ENCODE measurements at places on chromosomes 3 and 15.

- DNase-seq = no peak
These were observed 263.3 kb downstream of the NEK10 start for GRCh38 chr3:27105904-27106303.

DNA sequence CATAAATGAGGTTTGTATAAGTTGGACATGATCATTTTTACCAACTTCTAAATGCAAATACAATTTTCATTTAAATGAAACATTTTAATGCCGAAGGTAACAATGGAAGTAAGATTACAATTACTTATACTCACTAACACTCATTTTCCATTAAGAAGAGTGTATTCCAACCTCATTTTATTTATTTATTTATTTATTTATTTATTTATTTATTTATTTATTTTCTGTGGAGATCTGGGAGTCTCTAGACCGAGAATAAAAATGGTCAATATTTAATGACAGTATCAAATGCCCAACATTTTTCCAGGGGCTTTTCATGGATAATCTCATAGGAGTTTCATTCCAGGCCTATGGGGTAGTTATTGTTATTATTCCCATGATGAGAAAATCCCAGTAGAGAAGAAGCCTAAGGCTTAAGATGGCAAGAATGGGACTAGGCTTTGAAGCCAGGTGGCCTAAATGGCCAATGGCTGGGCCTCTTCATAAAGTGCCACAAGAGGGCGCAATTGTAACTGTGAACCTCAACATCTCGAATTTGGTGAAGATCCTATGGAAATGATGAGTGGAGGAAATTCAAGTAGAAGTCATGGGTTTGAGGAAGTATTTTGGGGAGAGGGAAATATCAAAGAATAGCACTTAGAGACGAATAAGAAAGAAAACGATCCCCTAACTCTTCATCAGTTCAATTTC lies 21.3 kb downstream of the VGLL3 start:
- DNase-seq = peak; percentile 15

GRCh38 chr3:55489798-55490132 lies 2.7 kb upstream of the WNT5A start:
- DNase-seq = no peak

- no peak for DNase-seq
These were observed 120.3 kb downstream of the MYO9A start for GRCh38 chr15:71997691-71998090.

DNA sequence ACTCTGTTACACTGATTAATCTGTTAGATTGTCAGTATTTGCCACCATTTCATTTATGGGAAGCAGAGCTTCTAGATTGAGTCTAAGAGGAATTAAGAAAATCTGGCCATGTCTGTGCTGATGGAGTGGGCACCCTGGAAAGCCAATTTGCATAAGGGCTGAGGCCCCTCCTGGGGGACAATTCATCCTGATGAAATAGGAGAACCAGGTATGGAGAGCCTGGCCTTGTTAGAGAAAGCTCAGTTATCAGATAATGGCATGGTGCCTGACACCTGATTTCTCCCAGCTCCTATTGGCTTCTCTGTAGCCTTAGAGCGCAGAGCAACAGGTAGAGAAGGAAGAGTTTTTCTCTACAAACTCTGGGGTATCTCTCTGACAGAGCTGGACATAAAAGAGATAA lies 114.2 kb downstream of the EBLN2 start:
- DNase-seq = no peak

- DNase-seq = no peak
These were observed 51.7 kb downstream of the OTOL1 start for GRCh38 chr3:161548301-161548700.

DNA sequence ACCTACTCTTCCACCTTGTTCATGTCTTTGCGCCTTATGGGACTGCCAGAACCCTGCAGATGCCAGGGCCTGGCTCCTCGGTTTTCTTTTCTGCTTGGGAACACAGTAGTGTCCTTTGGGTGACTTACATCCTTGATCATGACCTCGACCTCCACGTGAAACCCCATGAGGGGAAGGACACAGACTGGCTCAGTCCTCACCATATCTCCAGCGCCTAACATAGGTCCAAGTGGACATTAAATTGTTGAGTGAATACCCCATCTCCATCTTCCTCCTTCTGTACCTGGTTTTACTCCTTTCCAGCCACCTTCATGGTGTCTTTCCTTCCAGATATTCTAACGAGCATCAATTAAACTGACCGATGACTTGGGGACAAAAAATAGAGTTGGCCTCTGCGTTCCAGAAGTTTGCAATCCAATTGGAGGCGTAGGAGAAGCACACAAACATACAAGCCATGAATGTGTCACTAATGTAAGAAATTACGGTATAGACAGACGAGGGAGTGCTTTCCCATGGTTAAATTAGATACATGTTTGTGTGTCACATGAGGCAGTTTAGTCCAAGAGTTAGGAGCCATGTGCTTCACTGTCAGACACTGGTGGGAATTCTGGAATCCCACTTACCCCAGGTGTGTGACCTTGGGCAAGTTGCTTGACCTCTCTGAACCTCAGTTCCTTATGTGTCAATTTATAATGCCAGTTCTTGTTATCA lies 907 bp upstream of the HERC1 start:
- DNase-seq = no peak

- DNase-seq = no peak
These were observed 110.0 kb downstream of the TMCC1 start for GRCh38 chr3:129783470-129783869.

DNA sequence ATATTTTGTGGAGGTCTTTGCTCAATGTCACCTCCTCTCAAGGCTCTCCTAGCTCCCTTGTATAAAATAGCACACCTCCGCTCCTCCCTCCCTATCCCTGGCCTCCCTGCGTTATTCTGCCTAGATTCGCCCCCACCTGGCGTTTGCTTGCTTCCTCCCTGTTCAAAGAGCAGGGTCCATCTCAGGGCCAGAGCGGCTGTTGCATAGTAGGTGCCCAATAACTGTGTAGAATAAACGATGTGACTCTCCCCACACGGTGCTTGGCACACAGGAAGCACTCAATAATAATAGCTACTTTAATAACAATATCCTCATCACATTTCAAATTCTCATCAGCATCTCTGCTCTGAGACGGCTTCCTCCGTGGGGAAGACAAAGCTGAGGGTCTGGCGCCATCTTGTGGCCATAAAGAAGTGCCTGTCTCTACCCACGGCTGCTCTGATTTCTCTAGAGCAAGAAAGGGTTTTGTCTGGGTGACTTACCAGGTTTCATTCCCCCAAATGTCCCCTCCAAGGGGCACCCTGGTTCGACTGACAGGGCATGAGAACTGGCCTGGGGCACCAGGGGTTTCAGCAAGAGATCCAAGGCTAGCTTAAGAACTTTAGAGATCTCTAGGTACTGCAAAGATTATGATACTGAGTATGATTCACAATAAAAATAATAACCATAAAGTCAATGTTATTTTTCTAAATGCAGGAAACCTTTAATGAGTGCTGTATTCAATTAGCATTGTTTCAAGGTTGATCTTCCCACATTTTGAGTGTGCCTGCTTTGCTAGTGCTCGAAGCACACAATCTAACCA lies 16.1 kb downstream of the CD276 start:
- peak; percentile 83 for DNase-seq

GRCh38 chr3:129461461-129462146 lies 21.6 kb downstream of the IFT122 start:
- no peak for DNase-seq

GRCh38 chr15:22959321-22960101 lies 20.7 kb downstream of the CYFIP1 start:
- no peak for DNase-seq

DNA sequence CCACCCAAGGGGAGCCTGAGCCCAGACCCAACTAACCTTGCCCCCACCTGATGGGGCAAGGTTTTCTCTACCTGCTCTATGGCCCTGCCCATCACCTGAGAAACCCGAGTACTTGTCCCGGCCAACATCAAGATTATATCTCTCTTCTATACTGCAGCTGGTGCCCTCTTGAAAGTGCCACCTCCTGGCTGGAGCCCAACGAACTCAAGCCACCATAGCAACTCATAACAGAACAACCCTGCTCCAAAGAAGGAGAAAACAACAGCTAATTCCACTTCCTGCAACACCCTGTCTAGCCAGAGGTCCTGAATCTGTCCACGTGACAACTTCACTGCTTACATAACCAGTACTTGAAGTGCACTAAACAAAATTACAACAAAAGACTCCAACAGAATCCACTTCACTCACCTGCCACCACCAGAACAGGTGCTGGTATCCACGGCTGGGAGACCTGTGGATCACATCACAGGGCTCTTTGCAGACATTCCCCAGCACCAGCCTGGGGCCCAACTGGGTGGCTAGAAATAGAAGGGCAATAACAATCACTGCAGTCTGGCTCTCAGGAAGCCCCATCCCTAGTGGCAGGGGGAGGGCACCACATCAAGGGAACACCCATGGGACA lies 49.2 kb downstream of the PIERCE2 start:
- DNase-seq = no peak

- DNase-seq = peak; percentile 15
These were observed 3.7 kb upstream of the CPA3 start for GRCh38 chr3:148861277-148861869.

- DNase-seq = no peak
These were observed 427.1 kb upstream of the C2CD4B start for GRCh38 chr15:62591842-62592838.

DNA sequence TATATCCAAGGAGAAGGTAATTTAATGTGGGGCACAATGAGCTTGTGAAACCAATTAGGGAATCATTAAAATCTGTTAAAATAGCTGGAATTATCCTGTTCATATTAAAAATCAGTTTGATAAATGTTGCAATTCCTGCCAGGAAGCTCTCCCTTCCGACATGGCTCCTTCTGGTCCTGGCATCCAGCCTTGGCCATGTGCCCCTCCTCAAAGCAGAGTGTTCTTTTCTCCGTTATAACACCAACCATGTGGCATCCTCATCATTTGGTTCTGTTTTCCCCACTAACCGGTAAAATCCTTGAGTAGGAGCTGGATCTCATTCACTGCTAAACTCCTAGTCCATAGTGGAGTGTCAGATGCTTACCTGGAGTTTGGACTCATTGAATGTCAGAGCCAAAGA lies 127.2 kb downstream of the ARNT2 start:
- no peak for DNase-seq

DNA sequence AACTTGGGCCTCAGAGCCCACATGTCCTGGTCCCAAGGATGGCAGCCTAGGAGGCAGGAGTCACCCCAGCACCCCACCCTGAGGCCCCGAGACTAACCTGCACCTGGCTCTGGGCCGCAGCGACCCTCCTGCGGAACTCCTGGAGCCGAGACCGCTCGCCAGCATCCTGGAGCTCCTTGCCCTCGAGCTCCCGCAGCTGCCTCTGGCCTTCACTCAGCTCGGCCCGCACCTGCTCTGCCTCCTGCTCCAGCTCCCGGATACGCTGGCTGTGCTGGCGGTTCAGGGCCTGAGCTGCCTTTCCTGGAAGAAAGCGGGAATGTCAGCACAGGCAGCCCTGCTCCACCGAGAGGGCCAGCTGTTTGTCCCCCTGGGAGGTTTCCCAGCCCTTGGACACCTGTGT lies 13.2 kb downstream of the KIF7 start:
- no peak for DNase-seq

- no peak for DNase-seq
These were observed 243.2 kb downstream of the MBNL1 start for GRCh38 chr3:152511904-152512303.

DNA sequence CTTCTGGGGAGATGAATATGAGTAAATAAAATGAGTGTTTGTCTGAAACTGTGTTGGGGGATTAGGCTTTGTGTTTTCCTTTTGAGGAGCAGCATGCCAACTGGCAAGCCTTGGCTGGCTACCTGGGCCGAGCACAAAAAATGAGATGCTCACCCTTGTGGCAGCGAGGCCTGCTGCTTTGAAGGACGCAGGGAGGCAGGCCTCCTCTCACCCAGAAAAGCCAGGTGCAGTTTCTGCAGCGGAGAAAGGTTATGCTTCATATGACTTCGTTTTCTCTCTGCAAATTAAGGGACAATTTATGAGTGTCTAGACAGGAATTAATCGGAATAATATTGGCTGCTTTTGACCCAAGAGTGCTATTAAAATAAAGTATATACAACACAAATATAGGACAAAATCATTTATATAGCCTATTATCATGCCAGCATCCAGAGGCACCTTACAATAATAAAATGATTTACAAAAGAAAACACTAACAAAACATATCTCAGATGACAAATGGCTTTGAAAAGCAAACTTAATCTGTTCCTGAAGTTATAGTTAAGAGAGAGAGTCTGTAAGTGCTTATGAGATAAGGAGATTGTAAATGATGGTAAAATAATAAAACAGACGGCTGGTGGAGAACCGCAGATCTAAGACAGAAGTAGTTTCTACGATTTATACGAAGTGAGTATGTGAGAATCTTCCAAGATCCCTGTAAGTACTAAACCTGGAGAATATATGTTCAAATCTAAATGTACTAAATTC lies 682.8 kb upstream of the NR2F2 start:
- DNase-seq = no peak

DNA sequence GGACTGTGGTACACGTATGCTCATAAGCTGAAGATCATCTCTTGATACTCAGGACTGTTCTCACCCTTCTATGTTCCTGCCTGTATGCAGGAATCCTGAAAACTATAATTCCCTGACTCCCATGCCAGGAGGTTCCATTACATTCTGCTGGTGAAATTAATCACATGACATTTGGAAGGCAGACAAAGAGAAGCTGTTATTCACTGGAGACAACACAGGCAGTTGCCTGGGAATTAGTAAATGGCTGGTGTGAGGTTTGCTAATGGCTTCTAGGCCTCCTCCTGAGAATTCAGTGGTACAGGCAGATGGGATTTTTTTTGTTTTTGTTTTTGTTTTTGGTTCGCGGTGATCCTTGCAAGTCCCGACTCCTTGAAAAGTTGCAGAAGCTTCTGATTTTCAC lies 91.4 kb downstream of the CTNNB1 start:
- DNase-seq = no peak

- DNase-seq = no peak
These were observed 65.9 kb downstream of the RPL22L1 start for GRCh38 chr3:170804078-170804477.

- no peak for DNase-seq
These were observed 40.5 kb upstream of the B3GNT5 start for GRCh38 chr3:183212565-183212964.

- peak; percentile 6 for DNase-seq
These were observed 235.0 kb upstream of the KBTBD8 start for GRCh38 chr3:66762916-66763693.

- DNase-seq = no peak
These were observed 60.5 kb downstream of the IGF2BP2 start for GRCh38 chr3:185764163-185764979.

GRCh38 chr3:195770081-195770840 lies 41.5 kb downstream of the MUC4 start:
- no peak for DNase-seq
